ENCODE measurements at places on chromosomes 1 and 21.

- DNase-seq = no peak
Observed at GRCh38 chr1:61079296-61079897, 3.0 kb upstream of the NFIA start.

DNA sequence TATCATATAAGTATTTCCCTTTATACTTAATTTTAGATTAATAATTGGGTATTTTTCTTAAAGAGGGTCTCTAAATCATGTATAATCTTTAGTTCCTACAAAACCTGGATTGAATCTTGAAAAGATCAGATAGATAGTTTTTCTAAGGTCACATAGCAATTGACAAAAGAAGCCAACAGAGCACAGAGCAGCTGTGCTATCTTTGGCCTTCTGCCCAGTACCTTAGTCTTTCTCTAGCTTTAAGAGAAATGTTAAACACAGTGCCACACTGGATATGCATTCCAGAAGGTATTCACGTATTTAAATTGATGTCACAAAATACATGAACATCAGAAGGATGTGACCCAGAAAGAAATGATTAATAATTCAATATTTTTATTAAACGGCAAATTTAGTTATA lies 86.8 kb downstream of the C21orf91 start:
- DNase-seq = no peak

DNA sequence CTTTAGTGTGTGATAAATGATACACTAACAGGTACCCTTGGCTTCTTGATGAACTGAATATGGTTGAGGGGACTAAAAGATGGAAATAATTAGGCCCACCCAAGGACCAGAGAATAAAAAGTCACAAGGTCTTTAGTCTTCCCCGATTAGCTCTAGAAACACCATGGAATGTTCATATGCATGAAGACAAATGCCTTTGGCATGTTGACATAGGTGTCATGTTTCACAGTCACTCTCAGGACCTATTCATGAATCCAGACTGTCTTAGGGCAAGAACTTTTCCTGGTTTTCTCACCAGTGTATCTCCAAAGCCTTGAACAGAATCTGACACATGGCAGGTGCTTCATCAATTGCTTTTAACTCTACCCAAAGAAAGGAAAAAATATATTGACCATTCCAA lies 412.8 kb downstream of the AJAP1 start:
- no peak for DNase-seq

DNA sequence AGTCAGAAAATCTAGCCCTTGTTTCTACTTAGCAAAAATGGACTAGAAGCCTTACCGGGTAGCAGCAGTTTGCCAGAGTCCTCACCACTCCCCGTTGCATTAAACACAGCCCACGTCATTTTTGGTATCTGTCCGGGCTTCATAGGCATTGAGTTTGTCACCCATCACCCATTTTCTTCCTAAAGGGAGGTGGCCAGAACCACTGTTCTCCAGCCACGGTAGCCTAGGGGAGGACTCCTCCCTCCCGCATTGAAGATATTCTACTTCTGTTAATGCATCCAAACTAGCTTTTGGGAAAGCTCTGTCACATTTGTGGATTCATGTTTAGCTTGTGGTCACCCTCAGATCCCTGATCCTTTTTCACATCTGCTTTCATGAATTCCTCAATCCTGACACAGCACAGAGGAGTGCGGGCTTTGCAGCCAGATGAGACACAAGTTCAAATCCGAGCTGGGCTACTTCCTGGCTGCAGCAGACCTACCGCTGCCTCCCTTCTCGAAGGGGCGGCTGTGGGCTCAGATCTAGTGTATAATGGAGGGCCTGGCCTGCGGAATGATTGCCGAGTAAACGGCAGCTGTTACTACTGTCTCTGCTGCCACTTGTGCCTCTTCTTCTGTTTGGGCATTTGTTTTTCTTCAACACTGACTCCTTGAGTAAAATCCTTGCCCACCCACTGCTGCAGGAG lies 63.2 kb upstream of the EFHD2 start:
- DNase-seq = no peak

DNA sequence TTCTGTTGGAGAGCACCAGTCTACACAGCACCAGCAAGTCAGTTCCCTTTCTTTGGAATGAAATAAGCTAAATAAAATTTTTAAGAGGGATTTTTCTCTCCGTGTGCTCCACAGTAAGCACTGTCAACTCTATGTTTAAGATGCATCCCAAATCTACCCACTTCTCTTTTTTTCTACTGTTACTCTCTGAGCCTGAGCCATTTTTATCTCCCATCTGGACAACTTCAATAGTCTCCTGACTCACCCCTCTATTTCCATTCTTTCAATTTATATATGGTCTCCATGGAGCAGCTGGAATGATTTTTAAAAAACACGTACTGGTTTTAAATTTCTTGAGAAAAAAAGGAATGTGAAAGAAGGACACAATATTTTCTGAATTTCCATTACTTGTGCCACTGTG lies 24.7 kb upstream of the CCT8 start:
- DNase-seq = peak; percentile 22

DNA sequence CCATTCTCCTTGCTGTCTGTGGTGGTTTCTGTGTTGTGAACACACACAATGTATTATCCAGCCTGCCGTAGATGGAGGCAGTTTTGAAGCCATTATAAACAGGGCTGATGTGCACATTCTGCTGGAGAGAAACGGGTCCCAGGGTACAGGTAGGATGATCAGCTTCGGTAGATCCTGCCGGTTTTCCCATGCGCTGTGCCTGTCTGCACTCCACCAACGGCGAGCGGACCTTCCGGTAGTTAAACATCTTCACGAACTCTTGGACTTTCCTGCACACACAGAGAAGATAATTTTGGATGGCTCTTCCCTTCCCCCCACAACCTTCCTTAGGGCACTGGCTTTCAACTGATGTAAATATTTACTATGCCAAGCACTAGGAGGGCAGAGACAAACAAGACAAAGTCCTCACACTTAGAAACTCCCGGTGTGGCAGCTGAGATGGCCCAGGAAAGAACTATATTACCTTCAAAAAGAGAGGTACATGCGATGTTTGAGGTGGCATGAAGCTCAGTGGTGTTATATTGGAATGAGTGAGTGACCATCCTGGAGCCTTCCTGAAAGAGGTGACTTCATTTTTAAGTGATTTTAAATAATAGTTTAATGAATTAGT lies 41.7 kb downstream of the ALPL start:
- no peak for DNase-seq

GRCh38 chr1:201693890-201694607 lies 134.9 kb upstream of the IPO9 start:
- DNase-seq = no peak

- DNase-seq = peak; percentile 52
Observed at GRCh38 chr1:225977937-225978748, 21.0 kb downstream of the SDE2 start.

All from NB4 (cell line).